ENCODE measurements at places on chromosomes 3 and 15.
A peak's percentile ranks its signal among the peaks of the same experiment; 100 is the strongest.

- no peak for DNase-seq
Measured at GRCh38 chr3:196275126-196275525, 12.4 kb downstream of the PCYT1A start.

DNA sequence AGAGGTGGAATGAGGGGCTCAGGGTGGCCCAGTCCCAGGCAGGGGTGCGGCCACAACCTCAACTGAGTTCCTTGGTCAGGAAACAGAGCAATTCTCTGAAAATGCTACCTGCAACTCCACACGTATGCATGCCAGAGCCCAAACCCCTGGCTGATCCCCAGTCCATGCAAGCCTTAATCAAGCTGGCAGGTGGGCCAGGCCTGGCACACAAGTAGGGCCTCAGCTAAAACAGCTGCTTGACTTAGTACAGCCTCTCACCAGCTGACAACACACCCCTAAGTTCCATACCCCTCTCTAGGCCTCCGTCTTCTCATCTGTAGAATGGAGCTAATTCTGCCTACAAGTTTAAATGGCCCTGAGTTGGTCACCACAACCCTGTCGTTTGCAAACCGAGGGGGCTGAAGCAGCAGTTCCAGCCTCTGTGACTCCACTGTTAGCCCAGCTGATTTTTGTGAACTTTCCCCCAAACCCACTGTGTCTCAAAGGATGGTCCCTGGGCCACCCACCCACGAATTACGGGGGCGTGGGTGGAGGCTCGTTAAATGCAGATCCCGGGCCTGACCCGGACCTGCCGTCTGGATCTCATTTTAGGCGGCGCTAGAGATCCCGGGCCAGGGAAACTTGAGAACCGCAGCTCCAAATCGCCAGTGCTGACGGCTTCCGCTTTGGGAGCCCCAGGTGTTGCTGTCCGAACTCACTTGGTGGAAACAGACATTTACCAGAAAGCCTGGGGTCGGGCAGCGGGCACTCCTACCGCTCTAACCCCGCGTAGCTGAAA is 927 bp downstream of the CHDH start:
- no peak for DNase-seq

GRCh38 chr3:19547665-19548464 is 386.2 kb downstream of the EFHB start:
- DNase-seq, result no peak

DNA sequence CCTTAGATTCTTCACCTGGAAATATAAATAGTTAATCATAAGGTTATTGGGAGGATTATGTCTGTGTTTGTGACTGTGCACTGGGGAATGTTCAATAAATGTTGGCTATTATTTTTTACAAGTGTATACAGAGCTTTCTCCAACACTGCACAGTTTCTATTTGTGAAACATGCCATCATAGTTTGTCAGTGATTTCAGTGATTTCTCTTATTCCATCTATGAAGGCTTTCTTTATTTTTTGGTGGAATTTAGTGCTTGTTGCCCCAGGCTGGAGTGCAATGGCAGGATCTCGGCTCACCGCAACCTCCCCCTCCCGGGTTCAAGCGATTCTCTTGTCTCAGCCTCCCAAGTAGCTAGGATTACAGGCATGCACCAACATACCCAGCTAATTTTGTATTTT is 545.0 kb upstream of the GRM7 start:
- no peak for DNase-seq

DNA sequence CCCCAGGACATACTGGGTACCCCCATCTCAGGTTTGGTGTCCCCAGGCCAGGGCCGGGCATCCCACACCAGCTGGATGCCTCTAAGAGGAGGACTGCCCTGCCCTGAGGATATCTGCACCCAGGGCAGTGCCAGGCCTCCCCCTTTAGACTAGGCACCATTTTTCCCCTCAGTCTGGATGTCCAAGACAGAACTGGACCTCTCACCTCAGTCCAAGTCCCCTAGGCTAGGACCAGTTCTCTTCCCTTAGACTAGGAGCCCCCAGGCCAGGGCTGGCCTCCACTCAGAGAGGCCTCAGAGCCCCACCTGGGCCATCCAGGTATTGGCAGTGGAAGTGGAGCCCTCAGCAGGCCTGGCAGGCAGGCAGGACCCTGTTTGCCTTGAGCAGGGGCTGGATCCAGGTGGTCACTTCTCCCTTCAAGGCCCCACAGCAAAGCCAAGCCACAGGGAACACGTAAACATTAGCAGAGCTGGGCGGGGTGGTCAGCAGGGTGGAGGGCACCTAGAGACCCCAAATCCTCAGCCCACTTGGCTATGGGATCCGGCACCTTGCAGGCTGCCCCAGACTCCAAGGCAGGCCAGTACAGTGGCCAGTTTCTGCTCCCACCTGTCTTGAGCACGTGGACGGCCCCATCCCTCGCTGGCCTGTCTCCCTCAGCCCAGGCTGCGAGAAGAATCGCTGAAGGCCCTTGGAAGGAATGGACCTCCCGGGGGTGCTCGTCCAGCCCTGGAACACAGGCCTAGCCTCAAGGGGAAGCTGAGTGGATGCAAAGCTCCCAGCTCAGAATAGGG is 28.3 kb downstream of the PTH1R start:
- no peak for DNase-seq

DNA sequence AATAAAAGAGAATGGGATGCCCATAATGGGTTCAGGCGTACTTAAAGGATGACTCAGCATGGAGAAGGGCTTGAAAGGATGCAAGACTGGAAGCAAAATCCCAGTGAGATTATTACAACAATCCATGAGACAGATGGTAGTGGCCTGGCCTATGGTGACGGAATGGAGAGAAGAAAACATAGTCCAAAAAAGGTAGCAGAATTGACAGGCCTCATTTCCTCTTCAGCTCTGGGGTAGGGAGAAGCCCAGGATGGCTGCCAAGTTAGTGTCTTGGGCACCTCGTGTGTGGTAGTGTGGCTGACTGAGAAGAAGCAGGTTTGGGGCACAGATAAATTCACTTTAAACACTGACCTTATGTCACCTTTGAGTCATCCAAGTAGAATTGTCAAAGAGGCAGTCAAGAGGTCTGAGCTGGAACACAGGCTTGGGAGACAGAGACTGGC is 18.1 kb downstream of the MB21D2 start:
- no peak for DNase-seq

GRCh38 chr3:195746346-195746745 is 25.6 kb downstream of the MUC20 start:
- DNase-seq, result no peak

DNA sequence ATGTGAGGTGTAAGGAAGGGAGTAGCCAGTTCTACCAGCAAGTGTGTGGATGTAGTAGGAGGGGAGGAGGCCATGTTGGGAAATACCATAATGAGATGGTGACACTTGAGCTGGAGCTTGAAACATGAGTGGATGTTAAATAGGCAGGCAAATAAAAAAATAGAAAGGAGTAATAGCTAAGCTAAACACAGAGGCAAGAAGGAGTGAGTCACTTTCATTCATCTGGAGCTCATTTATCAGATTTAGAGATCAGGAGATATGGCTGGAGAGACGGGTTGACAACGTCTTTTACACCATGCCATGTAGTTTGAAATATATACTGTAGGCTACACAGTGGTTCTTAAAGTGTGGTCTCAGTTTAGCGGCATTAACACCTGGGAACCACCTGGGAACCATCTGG is 390.5 kb downstream of the DIPK2A start:
- DNase-seq, result no peak

GRCh38 chr3:50503504-50504342 is at the start of gene CACNA2D2:
CACNA2D2 (minus strand) TSS chr3:50503634; CDS start chr3:50503423, 211 bp downstream.
- DNase-seq, result peak; percentile 3

GRCh38 chr15:51334011-51334451 is 4.4 kb downstream of the CYP19A1 start:
- no peak for DNase-seq

DNA sequence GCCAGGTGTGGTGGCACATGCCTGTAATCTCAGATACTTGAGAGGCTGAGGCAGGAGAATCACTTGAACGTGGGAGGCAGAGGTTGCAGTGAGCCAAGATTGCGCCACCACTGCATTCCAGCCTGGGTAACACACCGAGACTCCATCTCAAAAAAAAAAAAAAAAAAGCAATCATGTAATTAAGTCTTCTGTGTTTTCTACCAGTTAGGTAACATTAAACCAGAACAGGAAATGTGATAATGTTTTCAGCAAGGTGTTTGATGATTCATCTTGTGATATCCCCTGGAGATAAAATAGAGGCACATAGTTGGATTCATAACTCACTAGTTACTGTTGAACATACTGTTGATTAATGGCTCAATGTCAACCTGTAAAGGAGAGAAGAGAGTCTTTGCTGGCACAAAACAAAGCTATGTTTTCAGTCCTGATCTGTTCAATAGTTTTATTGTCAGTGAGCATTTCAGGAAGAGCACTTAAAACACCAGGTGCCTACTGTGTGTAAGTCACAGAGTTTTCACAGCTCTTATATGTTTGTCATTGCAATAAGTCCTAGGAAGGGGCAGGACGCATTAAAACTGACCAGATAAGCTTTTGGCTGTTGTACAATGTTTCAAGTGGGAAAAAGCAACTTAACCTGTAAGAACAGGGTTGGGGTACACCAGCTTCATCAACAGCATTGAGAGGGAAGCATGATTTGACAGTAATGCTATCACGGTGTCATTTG is 19.5 kb downstream of the DNAJB11 start:
- no peak for DNase-seq

DNA sequence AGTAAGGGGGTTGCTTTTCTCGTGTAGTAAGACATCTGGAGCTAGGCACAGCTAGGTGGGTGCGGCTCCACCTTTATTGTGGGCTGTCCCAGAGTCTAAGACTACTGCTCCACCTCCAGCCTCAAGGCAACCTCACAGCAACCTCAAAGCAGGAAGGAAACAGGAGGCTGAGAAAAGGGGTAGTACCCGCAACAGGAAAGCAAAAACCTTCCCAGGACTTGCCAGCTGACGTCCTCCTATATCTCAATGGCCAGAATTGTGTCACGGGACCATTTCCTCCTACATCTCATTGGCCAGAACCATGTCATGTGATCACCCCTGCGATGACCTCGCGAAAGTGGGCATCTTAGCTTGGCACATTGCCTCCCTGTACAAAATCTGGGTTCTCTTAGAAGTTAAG is 4.3 kb upstream of the GPR160 start:
- no peak for DNase-seq

DNA sequence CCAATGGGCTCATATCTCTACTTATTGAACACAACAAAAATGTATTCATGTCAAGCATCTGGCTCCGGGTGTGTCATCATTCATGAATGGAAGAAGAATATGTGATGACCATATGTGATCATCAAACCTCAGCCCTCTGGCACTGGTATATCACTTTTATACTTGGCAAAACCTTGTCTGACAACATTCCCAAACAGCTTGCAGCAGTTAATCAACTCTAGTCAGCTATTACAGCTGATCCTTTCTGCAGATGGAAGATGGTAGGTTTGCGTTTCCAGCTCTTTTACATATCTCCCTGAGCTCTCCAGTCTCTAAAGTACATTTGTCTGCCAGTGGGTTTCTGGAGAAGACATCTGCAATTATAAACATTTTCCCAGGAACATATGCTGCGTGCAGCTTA is 6.6 kb downstream of the PLSCR5 start:
- DNase-seq, result no peak

- no peak for DNase-seq
Measured at GRCh38 chr15:63231706-63232105, 42.3 kb downstream of the RAB8B start.

- no peak for DNase-seq
Measured at GRCh38 chr15:44734839-44735481, 1.4 kb upstream of the TRIM69 start.

- no peak for DNase-seq
Measured at GRCh38 chr3:11001020-11001657, 8.6 kb downstream of the SLC6A1 start.

- no peak for DNase-seq
Measured at GRCh38 chr3:73197187-73197586, 135.7 kb downstream of the EBLN2 start.

DNA sequence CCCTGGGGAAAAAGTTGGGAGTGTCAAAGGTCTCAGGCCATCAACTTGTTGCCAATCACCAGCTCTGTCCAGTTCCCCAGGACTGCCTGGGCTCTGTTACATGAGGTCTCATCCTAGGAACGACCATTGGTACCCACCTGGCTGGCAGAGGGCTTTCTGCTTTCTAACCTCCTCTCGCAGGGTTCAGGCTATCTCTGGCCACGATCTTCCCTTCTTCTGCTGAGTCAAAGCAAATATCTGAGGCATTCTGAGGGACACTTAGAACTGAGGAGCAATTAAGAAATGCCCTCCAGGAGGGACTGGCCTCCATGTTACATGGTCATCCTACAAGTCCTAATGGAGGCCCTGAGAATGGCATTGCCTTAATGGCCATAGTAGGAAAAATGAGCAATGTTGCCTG is 77.4 kb downstream of the TGFBR2 start:
- DNase-seq, result no peak

DNA sequence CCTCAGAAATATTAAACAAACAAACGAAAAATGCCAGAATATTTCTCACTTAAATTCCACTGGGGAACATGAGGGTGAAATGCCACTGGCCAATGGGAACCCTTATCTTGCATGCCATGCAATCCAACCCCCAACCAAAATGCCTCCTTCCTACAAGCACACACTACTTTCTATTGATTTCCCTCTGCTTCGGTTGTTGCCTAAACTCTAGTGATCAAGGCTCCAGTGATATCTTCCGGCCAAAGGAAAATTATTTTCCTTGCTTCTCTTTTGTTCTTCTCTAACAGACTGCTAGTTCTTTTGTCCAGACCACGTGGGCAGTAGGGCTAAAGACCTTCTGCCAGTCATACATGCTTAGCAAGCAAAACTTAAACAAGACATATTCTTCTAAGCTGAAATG is 115.7 kb downstream of the TMCC1 start:
- DNase-seq, result no peak

- DNase-seq, result no peak
Measured at GRCh38 chr3:143472731-143473523, 353.4 kb downstream of the CHST2 start.

GRCh38 chr15:59424616-59425015 is 13.4 kb upstream of the FAM81A start:
- no peak for DNase-seq

DNA sequence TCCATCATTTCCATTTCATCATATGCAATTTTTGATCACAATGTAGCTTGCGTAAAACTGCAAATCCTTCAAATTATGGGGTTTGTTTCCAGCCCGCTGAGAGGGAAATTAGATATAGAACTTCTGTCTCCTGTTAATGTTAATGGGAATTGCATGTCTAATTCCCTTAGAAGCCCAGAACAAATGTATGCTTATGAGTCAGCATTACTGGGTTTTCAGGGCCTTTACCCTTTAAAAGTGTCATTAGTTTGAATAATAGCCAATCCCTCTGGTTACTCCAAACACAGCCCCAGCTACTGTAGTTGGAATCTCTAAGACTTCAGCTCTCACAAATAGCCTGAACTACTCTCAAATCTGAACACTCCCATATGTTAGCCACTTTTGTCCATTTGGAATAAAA is 439.4 kb downstream of the C3orf38 start:
- no peak for DNase-seq

DNA sequence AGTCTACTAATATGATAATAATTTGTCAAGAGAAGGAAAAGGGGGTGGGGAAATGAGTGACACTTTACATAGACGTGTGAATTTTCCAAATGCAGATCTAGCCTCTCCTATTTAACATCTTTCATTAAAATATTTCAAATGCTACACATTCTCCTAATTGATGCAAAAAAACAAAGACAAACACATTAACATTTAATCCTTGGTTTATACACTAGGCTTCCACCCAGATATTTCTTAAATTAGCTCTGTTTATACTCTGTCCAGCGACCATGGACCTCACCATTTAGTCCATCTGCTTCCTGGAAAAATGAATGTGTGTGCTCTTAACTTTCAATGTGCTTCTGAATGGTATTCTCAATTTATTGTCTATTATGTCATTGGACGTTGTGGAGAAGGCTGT is 409.9 kb downstream of the LSAMP start:
- DNase-seq, result no peak

- DNase-seq, result no peak
Measured at GRCh38 chr15:42491539-42492225, 741 bp upstream of the ZNF106 start.
